Activated CD8-positive, alpha-beta memory T cell treated with anti-CD3 and anti-CD28 coated beads for 24 hours (primary cell): ENCODE measurements at places on chromosomes 1 and 21.
A peak's percentile ranks its signal among the peaks of the same experiment; 100 is the strongest.

DNA sequence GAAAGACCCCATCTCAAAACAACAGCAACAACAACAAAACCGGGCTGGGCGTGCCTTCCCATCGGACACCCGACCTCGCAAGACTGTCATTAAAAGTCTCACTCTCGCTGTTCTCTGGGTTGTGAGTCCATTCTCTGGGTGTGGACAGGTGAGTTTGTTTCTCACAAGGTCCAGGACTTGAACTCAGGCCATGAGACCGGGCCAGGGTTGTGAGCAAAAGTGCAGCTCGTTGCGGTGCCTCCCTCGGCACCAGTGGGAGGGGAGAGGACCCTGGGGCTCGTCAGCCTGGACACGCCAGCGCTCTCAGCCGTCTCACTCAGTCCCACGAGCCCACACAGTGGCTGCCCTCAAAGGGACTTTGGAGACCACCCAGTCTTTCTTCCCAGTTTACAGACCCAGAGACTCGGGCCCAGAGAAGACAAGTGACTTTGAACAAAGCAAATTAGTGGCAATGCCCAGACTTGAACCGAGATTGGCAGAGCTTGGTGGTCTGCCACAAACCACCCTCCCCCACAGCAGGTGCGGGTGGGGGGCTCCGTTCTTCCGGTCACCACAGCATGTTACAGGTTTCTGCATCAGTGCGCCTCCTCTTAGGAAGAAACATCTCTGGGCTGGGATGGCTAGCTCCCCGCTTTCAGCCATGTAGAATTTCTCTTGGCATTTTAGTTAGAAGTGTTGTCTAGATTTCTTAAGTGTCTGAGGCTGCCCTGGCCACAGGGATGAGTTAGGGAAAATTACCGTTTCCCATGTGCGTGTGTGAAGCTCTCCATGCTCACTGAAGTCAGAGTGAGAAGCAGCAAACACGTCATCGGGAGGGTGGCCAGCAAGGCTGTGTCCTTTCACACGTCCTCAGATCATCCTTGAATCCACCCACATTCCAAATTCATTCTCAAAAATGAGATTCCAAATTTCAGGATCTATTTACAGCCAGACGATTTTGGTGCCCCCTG, 28.3 kb downstream of the LRRC3 start:
- no peak for DNase-seq

- peak; percentile 3 for DNase-seq
Measured at GRCh38 chr1:39711104-39711965, 20.1 kb upstream of the HPCAL4 start.

DNA sequence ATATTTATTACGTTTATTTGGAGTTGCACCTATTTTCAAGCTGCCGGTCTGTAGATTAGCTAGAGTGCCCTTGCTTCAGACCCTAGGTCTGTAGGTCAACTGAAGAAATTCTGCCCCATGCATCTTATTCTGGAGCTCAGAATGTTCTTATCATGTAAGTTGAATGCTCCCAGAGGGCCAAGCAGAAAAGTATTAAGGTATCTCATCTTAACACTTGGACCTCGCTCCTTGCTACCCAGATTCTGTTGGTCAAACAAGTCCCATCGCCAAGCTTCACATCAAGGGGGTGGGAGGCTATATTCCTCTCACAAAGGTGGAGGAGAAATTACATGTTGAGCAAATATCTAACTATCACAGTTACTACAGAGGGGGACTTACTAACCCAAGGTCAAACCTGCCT, 187.7 kb downstream of the C1orf94 start:
- no peak for DNase-seq

DNA sequence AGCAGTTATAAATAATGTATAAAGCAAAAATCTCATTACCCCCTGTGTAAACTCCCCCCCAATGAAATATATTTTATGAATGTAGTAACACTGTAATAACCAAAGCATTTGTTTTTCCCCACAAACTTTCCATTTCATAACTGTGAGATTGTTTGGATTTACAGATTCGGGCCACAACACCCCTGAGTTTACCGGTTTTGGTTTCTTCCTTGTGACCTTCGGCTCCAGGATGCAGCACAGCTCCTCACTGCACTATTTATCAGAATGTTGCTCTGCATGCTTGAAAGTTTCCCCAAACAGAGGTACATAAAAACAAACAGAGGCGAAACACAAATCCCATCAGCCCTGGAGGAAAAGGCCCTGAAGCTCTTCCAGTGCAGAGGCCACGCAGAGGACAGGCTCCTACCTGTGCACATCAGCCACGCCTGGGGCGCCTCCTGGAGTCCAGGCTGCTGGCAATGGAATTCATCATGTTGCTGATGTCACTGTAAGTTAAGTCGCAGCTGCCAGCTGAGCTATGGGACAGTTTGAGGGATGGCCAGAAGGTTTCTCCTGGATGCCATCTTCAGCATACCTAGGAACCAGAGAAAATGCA, 122.0 kb downstream of the LMO4 start:
- no peak for DNase-seq

DNA sequence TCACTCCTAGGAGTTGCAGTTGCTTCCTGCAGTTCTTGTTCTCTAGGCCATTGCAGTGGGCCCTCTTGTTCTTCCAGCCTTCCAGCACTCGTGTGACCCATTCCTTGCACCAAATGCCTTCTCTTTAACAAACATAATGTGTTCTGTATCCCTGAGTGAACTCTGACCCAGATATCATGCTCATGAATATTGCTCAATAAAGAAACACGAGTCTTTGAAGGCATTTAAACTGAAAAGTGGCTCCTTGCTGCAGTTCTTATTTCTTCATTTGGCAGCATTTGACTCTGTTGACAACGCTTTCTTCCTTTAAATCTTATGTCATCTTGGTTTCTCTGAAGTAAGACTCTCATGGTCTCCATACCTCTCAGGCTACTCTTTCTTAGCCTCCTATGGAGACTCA, 100.7 kb upstream of the PDE4B start:
- no peak for DNase-seq
